Germinal center (tissue), 1 donor: ENCODE measurements at places on chromosomes 1 and 21.

GRCh38 chr1:223486932-223487886, 94.0 kb downstream of the CCDC185 start:
- no peak for DNase-seq

GRCh38 chr21:18443085-18443484, 39.5 kb upstream of the TMPRSS15 start:
- DNase-seq = no peak

DNA sequence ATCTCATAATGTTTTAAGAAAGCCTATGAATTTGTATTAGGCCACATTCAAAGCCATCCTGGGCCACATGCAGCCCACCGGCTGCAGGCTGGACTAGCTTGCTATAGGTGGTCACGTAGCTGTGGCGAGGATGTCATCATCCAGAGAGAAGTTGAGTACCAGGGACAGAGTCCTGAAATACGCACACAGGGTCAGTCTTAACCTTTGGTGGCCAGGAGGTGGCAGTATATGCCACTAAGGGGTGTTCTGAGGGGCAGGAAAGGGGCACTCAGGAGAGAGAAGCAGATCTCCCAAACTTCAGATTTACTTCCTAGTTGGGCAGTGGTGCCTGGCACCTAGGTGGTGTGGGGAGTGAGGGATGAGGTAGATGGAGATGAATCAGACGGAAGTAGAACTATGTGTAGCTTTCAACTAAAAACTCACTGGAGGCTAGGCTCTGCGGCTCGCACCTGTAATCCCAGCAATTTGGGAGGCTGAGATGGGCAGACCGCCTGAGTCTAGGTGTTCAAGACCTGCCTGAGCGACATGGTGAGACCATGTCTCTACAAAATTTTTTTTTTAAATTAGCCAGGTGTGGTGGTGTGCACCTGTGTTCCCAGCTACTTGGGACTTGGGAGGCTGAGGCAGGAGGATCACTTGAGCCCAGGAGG, 16.3 kb upstream of the CDK18 start:
- peak; percentile 80 for DNase-seq

DNA sequence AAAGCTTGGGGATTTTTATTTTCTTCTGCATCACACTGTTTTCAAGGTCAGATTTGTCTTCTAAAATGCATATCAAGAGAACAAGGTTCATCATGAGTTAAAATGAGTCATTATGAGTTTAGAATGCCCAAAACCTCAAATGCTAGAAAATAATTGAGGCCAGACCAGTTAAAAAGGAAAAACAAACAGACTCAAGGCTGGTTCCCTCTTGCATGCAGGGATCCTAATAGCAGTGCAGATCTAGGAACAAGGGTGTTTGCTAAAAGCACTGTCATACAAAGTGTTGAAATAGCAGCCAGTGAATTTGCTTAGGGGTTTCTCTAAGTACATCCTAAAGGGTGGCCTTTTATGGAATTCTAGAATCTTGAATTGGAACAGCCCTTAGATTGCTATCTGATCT, 15.3 kb downstream of the BEND5 start:
- no peak for DNase-seq

GRCh38 chr1:194133152-194133551, 946.7 kb upstream of the B3GALT2 start:
- DNase-seq = no peak

- no peak for DNase-seq
Measured at GRCh38 chr1:116999596-116999995, 2.0 kb upstream of the CD101 start.

DNA sequence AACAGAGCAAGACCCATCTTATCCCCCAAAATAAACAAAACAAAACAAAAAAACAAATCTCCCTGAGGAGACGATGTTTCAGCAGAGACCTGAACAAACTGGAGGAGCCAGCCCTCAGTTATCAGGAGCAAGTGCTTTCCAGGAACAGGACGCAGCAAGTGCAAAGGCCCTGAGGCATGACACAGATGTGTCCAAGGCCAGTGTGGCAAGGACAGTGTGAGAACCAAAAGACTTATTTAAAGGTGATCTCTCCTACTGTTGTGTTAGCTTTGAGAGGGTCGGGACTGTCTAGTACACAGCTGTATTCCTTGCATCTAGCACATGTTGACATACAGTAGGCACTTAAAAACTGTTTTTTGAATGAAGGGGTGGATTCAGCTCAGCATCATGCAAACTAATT, 48.0 kb downstream of the FOXD2 start:
- no peak for DNase-seq

- DNase-seq = no peak
Measured at GRCh38 chr1:155773221-155773620, 83.8 kb downstream of the GON4L start.

- no peak for DNase-seq
Measured at GRCh38 chr1:54016343-54017282, 1.4 kb downstream of the LDLRAD1 start.

- DNase-seq = no peak
Measured at GRCh38 chr1:183223467-183223866, 37.4 kb downstream of the LAMC2 start.

DNA sequence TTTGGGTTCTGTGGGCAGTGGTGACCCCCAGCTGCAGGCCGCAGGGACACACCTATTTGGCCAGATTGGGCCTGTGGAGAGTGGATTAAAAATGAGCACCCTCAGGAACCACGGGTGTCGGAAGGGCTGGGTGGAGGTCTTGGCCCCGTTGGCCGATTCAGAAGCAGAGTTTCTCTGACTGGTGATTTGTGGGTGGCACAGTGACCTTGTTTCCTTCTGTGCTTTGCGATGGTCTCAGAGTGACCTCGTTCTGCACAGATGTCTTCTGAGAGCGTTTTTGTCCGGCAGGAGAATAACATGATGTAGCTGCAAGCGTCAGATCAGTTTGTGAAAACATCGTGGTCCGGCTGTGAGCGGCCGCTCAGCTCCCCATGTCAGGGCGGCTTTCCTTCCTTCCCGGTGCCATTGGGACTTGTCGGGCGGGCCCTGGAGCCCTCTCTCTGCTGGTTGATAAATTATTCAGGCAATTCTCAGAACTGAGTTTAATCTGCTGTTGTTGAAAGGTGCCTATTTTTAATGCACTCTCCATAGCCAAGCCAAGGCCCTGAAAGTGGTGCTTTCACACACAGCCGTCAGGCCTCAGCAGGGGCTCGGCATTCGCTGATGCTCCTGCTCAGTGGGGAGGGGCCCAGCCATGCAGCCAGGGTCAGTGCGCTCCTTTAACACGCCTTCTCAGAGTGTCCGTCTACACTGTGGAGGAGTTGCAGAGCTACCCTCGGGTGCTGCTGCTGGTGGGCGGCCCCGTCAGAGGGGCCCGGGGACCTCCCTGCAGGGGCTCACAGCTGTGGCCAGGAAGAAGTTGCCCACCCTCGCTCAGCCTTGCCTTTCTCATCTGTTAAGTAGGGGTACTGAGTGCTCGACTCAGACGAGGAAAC, 26.8 kb downstream of the TRPM2 start:
- DNase-seq = no peak

DNA sequence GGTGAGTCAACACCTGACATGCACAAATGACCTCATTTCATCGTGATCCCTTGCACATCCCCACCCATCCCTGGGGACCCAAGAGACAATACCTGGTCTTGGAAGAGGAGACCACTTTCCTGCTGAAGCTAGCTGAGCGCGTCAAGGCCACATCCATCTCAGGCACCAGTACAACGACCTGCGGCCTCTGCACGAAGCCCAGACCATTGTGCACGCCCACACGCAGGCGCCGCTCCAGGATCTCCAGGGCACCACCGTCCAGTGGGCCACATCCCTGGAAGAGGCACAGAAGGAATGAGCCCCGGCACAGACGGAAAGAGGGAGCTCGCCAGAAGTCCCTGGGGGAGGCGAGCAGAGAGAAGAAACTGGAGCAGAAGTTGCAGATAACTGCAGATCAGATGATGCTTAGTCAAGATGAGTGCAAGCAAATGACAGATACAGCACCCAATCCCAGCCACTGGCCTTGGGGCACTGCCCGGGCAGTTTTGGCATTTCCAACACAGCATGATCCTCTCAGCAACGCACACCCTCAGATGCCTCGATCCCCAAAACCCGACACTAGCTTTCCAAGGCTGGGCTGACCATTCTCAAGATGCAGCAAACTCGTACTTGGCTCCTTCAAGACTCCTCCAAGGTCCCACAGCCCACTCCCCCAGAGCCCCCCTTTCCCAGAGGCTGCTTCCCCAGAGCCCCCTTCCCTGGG, 44.1 kb downstream of the NPHP4 start:
- DNase-seq = no peak

DNA sequence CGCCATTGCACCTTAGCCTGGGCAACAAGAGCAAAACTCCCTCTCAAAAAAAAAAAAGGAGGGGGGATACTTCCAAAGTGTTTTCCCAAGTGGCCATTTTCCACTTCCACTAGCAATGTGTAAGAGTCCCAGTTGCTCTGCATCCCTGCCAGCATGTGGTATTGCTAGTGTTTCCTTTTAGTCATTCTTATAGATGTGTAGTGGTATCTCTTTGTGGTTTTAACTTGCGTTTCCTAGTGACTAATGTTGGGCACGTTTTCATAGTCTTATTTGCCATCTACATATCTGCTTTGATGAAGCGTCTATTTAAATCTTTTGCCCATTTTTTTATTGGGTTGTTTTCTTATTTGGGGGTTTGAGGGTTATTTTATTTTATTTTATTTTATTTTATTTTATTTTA, 31.1 kb downstream of the INAVA start:
- DNase-seq = no peak

DNA sequence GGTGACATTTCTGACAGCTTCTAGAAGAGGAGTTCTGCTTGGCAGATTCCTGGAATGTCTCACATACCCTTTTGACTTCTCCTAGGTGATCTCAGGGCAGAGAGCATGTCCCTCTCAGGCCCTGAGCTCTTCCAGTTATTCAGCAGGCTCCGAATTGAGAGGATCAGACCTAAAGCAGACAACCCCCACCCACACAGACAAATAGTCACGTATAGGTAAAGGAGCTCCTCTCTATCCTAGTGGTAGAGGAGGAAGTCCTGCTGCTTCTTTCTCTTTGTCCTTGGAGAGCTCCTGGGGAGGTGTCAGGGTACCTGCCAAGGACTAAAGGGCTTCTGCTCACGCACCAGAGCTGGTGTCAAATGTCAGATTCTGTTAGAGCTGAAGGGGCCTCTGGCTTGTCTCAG, 128.1 kb downstream of the IER5 start:
- no peak for DNase-seq

DNA sequence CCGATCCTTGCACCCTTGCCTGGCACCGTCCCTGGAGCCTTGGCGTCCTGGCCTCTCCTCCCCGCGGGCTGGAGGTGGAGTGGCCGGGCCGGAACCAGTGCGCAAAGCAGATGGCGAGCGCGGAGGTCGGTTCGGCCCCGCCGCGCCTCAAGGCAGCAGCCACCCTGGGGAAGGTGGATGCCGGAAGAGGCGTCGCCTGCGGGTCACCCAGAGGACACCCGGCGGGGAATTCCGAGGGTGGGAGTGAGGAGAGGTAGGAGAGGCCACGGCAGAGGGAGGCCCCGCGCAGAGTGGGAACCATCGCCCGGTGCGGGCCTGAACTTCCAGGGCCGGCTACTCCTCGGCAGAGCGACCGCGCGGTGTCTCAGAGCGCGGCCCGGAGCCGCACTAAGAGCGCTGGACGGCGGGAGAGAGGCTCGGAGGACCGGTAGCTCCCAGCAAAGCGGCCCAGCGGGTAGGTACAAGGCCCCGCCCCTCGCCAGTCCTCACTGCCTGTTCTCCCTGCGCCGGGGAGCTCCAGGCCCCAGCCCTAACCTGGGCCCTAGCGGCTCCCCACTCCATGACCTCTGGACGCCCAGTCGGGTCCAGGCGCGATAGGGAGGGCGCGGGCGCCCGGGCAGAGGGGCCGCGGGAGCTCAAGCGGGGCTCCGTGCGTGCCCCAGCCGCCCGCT, at the start of gene RNF207:
TSS of gene RNF207 (plus strand) at position 271 of the 671 bp plus-strand sequence. CDS start 417 bp downstream, outside the sequence.
- DNase-seq = no peak

DNA sequence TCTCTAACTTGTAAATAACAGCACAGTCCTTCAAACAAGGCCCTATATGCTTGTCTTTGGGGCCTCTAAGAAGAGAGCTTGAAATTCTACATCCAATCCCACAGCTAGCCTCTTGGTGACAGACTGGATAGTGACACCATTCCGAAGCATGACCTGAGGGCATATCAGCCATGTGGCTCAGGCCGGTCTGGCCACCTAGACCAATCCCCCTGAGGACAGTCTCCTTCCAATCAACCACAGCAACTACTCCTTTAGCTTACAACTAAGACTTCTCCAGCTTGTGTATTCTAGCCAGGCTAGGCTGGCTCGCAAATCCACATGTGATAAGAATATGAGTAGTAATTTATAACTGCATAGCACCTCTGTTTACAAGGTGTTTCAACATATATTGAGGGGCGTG, 14.0 kb downstream of the BCAR3 start:
- no peak for DNase-seq

- no peak for DNase-seq
Measured at GRCh38 chr1:203985044-203985443, 87.9 kb upstream of the SOX13 start.

DNA sequence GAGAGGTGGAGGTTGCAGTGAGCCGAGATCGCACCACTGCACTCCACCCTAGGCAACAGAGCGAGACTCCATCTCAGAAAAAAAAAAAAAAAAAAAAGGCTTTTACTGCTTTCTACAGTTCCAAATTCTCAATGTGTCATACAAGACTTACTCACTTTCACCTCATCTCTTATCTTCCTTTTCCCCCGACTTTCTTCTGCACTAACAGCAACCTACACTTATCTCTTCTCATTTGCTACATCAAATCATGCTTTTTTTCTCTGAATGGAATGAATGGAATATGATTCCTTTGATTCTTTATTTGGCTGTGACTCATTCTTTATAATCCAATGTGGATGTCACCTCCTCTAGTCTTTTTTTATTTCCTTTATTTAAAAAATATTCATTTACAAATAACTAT, 168.4 kb upstream of the DMRTA2 start:
- DNase-seq = no peak

DNA sequence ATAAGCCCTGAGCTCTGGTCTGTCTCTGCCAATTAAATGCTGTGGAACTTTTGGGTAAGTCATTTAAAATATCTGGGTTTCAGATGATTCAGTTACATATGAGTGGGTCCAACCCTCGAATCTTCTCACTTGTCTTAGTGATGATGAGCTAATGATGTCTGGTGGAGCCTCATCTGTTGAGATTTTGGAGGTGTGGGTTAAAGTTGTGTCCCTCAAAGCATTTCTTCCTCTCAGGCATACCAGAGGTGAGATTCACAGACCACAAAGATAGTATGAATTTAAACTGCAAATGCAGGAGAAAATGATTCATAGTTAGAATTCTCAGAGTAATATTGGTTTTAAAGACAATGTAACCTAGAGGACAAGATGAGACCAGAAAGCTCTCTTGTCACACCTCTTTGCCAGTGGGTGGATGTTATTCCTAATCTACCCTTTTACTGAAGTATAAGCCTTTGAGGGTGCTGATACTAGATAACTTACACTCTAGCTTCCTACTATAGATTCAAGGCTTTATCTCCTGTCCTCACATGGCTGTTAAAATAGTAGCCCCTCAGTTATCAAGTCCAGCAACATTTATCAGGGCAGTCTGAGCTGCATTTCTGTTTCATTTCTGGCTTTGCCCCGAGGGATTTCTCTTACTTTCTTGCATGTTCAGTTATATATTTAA, 90.7 kb downstream of the MT1HL1 start:
- no peak for DNase-seq
